ENCODE measurements at places on chromosomes 16 and 17.

DNA sequence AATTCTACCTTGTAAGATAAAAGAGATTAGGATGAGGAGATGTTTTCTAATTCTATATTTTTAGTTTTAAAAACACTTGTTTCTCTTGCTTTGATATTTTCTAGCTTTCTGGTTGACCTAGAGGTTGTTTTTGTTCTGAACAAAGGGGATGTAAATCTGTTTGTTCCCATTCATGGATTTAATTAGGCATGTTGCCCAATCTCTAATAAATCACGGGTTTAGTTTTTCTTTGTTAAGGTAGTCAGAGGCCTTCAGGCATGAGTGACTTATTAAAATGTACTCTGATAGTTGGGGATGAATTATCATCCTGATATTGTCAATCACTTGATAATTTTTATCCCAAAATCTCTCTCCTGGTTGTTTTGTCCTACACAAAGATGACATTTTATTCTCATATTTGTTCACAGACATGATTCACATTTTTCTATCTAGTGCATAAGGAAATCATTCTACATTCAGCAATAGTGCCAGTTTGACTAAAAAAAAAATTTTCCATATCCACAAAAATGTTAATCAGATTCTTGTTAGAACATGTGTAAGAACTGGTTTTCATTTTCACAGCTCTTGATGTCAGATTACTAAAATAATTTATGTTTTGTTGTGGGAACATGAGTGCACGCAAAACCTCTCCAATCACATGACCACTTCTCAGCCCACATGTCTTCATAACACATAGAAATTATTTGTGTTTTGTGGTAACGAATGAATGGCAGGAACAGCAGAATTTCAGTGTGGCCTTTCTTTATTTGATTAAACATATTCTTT lies 95.7 kb upstream of the AKTIP start:
- DNase-seq: no peak

GRCh38 chr16:69190598-69190997 lies 3.6 kb downstream of the SNTB2 start:
- DNase-seq: no peak

DNA sequence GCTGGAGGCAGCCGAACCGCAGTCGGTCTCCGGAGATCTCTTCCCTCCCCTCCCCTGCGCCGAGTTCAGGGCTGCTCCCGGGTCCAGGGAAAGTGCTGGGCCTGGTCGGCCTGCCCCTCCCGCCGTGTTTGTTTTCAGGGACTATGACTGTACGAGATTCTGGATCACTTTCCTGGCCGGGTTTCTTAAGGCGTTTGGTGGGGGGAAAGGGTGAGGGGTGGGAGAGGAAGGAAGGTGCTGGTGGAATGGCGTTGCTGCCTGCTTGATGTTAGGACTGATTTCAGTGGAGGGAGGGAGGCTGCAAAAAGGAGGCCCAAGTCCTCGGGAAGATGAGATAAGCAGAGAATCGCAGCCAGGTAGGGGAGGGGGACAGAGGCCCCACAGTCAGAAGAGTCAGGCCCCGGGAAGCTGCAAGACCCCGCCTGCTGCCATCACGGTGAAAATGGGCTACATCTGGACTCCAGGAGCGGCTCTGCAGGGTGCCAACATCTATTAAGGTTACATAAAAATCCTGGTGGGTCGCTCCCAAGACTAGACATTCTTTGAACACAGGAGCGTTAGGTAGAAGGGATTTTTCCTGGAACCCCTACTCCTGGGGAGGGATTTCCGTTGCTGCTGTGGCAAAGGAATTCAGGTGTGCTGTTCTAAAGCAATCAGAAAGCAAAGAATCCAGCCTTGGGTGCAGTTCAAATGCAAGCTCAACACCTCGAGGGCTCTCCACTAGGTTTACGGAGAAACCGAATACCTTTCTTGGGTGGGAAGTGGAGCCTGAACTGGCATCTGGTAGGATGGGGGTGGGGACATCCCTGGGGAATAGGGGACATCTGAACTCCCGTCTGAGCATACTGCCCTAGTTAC lies 1.2 kb downstream of the ARHGAP44 start:
- DNase-seq: no peak

- no peak for DNase-seq
Measured at GRCh38 chr17:55743103-55743679, 7.7 kb upstream of the PCTP start.

GRCh38 chr16:9040800-9041412 lies 50.5 kb upstream of the HAPSTR1 start:
- DNase-seq: no peak

DNA sequence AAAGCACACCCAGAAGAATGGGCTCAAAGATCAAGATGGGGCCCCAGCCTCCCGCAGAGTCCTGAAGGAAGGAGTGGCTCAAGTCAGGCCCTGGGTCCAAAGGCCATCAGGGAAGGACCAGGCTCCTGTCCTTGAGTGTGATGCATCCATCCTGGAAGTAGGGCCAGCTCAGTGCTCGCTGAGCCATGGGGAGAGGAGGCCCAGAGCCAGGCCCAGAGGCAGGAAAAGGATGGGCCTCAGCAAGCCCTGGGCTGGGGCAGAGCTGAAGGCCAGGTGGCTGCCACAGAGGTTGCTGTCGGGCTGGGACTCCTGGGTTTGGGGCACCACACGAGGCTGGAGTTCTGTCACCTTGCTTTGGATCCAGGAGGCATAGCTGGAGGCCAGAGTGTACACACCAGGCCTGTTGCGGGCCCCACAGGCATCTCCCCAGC lies 3.7 kb downstream of the PRSS8 start:
- no peak for DNase-seq

DNA sequence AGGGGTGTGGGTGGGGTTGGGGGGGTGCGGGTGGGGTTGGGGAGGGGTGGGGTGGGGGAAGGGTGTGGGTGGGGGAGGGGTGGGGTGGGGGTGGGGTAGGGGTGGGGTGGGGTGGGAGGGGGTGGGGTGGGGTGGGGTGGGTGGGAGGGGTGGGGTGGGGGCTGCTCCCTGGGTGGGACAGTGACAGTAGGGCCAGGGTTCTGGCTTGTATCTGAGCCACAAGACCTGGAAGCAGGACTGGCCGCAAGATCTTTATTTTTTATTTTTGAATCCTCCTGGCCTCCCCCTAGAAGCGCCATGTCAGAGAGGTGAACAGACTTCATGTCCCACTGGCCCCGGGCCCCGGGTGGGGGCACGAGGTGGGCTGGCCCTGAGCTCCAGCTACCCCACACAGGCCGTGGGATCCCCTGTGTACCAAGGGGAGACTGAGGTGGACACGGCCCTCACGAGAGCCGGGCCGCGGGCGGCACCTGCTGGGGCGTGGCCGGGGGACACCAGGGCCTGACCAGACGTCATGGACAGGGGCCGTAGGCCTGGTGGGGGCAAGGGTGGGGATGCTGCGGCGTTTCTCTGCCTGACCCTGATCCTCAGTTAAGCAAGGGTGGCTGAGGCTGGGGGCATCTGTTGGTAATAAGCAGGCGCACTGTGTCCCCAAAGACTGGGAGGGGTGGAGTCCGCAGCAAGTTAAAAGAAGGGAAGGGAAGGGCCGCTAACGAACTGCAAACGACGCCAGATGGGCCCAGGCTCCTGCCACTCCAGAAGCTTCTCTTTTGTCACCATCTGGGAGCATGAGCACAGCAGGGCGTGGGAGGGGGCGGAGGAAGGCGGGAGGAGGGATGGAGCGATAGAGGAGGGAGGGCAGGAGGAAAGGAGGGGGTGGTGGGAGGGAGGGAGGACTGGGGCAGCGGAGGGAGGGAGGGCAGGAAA lies 22.3 kb upstream of the PABPN1L start:
- no peak for DNase-seq

DNA sequence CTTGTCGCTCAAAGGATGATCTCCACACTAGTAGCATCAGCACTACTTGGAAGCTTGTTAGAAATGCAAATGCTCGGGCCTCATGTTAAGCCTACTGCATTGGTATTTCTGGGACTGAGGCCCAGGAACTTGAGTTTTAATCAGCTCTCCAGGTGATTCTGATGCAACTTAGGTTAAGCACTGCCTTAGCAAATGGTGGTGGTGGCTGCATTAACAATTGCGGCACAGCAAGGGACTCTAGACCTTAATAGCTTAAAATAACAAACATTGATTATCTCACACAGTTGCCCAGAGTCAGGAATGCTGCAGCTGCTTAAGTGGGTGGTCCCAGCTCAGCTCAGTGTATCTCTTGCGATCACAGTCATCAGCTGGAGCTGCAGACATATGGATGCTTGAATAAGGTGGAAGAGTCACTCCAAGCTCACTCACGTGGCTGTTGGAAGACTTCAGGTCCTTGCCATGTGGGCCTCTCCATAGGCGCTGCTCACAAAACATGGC lies 25.8 kb downstream of the HS3ST3A1 start:
- DNase-seq: no peak

DNA sequence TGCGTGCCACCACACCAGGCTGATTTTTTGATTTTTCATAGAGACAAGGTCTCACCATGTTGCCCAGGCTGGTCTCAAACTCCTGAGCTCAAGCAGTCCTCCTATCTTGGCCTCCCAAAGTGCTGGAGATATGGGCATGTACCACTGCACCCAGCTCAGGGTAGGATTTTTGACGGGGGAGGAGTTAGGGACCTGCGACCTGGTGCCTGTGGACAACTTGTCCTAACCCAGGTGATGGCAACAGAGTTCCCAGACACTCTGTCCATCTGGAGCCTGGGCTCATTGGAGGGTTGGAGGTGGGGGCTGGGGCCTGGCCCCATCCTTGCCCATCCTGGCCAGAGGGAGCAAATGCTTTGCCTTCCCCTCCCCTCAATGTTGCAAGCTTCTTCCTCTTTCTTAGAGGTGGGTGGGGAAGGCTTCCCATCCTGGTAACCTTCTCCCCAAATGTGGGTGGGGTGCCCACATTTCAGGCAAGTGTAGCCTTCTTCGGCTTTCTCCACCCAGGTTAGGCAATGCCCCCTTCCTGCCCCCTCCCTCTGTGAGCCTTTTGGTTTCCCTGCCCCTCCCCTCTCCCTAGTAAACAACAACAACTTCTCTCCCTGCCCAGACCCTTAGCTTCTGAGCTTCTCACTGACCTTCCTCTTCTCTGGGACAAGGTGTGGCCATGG lies 24.9 kb downstream of the RARA start:
- no peak for DNase-seq

GRCh38 chr17:63698381-63698885 lies 1.5 kb downstream of the LIMD2 start:
- no peak for DNase-seq

DNA sequence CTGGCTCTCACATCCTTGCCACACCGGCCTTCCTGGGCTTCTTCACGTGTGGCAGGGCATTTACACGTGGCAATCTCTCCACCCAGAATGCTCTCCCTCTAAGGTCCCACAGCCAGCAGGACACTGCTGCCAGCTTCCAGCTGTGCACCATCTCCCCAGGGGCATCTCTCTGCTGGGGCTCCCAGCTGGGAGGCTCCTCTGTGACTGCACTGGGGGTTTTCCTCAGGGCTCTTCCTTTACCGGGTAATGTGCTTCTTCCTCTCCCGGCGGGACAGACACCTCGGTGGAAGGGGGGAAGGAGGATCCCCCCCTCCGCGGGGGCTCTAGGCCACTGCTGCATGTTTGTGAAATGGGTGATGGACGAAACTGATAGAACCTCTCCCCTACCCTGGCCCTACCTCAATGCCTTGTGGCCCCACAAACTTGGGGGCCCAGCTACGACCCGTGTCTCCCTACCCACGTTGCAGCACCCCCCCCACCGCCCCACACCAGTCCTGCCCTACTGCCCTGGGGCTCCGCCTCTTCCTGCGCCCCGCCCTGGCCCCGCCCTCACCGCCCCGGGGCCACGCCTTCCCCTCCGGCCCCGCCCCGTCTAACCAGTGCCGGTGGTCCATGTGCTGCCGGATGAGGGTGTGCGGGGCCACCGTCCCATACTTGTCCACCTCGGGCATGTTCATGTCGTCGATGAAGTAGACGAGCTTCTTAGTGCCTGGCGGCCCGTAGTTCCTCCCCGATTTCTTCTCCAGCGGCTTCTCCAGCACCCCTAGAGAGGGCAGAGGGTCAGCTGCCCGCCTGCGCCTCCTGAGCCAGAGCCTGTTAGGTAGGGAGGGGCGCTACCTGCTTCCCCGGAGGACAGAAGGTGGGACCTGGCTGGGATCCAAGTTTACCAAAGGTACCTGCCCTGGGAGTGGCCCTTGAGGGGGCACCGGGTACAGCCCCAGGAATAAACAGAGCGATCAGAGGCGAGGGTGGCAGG lies 92.6 kb downstream of the DNAH17 start:
- DNase-seq: peak; percentile 17

GRCh38 chr17:73953206-73954033 lies 250.1 kb upstream of the RPL38 start:
- DNase-seq: no peak

- no peak for DNase-seq
Measured at GRCh38 chr17:63364944-63365343, 81.2 kb downstream of the CYB561 start.

- no peak for DNase-seq
Measured at GRCh38 chr17:56424543-56425044, 168.9 kb upstream of the NOG start.

GRCh38 chr16:30785126-30786106 lies 1.6 kb downstream of the ZNF629 start:
- DNase-seq: no peak

- DNase-seq: no peak
Measured at GRCh38 chr17:48566717-48567116, 11.4 kb downstream of the HOXB4 start.

GRCh38 chr16:58026139-58026704 lies 668 bp downstream of the MMP15 start:
- DNase-seq: no peak

DNA sequence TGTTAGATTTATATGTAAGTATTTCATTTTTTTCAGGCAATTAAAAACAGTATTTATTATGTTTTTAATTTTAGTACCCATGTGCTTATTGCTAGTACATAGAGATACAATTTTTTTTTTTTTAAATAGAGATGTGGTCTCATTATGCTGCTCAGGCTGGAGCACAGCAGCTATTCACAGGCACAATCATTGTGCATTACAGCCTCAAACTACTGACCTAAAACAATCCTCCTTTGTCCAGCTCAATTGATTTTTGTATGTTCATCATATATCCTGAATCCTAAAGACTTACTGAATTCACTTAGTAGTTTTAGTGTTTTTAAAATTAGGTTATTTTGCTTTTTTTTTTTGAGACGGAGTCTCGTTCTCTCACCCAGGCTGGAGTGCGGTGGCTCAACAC lies 26.3 kb downstream of the SPECC1 start:
- DNase-seq: no peak

- no peak for DNase-seq
Measured at GRCh38 chr17:951325-952132, 28.0 kb downstream of the NXN start.

DNA sequence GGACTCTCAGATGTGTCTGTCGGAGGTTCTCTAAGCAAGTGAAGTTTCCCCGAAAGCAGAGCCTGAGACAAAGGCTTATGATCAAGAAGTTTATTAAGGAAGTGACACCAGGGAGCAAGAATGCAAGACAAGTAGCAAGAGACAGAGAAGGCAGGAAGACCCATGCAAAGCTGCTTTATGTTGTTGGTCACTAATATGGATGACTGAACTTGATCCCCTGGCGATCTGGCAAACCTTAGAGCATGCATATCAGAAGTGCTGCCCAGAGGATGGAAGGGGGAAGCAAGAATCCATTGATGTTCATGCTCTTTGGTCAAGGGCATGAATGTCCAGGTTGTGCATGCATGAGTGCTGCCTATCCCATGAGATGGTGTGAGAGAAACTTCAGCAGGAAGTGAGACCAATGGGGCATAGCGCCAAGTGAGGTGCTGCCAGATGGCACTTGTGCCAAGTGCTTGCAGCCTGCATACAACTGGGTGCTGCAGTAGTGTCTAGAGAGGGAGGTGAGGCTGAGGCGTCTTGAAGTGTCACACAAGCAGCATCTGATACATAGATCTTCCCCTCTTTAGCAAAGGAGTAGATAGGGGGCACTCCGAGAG lies 176.5 kb downstream of the SALL1 start:
- DNase-seq: no peak
